ENCODE measurements at places on chromosomes 4 and X. TPM values are rescaled to one million over a fixed set of nuclear protein-coding genes. Genes with fewer than 3 reads are reported as not detected.

- no peak for DNase-seq
Measured at GRCh38 chr4:38757945-38758600, 24.7 kb downstream of the TLR10 start.

The MAGED4B gene
- 1.9 TPM for total RNA-seq

- DNase-seq, result no peak
Measured at GRCh38 chr4:1365271-1366178, 18.5 kb downstream of the UVSSA start.

DNA sequence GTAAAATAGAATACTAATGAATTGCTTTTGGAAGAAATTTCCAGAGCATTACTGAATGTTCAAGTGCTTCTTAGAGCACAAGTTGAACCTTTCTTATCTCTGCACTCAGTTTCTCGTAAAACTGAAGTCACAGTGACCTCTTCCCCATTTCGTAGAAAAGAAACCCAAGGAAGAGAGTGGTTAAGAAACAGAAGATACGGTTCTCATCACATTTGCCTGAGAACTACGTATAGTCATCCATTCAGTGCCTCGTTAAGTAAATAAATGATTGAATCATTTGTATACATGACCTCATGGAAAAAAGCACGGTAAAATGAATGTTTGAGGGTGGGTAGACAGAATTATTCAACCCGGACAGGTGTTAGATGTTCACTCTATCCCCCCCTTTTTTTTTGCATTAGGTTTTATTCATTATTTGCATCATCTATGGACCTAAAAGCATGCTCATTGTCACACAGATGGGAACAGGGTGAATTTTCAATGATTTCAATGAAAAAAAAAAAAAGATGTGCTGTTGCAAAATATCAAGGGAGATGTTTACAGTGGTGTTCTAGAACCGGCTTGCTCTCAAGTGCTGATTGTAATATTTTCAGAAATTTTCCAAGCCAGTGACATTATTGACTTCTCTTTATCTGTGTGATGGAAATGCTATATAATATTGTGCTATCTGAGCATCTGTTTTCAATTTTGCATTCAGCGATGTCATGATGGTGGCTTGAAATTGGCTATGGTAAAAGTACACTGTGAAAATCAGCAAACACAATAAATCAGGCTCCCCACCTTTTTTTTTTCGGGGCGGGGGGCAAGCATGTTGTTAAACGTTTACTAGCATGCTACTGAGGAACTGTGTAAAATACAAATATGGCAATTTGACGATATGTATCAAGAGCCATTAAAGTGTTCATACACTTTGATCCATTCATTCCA is 4.3 kb downstream of the RHOH start:
- DNase-seq, result no peak

GRCh38 chr4:79296768-79297428 is 29.0 kb downstream of the NAA11 start:
- no peak for DNase-seq

GRCh38 chr4:687048-687970 is 1.6 kb downstream of the SLC49A3 start:
- DNase-seq, result no peak

GRCh38 chrX:3252744-3253143 is 93.7 kb downstream of the MXRA5 start:
- DNase-seq, result no peak

DNA sequence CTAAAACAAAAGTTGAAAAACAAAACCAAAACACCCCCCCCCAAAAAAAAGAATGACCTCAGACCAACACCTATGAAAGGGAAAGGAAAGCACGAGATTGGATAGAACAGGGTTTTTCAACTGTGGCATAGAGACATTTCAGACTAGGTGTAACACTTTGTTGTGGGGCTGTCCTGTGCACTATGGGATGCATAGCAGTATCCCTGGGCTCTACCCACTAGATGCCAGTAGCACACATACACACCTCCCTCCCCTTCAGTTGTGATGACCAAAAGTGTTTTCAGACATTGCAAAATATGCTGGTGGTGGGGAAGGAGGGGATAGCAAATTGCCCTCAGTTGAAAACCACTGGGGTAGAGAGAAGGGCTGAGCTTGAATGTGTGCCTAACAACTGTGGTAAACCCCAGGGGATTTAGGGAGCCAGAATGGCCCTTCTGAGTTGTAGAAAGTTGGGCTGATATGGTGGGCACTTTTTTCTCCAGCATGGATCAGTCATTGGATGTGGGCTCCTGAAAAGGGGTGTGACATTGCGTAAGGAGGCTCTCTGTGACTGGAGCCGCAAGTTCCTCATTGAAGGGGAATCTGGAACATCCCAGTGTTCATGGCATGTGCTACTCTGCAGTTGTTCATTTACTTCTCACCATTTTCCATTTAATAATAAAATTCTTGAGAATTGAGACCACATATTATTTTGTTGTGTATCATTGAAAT is 8.8 kb upstream of the GEMIN8 start:
- DNase-seq, result no peak

All from CD8-positive, alpha-beta T cell (primary cell).